ENCODE measurements at places on chromosomes 1 and 21.

- no peak for DNase-seq
Observed at GRCh38 chr1:9402256-9402616, 109.5 kb downstream of the SPSB1 start.

GRCh38 chr1:222243902-222244301 lies 304.0 kb downstream of the HHIPL2 start:
- no peak for DNase-seq

GRCh38 chr21:24823247-24823646 lies 784.0 kb downstream of the MRPL39 start:
- DNase-seq = no peak

- DNase-seq = peak; percentile 72
Observed at GRCh38 chr1:48469616-48470480, 2.2 kb downstream of the SPATA6 start.

DNA sequence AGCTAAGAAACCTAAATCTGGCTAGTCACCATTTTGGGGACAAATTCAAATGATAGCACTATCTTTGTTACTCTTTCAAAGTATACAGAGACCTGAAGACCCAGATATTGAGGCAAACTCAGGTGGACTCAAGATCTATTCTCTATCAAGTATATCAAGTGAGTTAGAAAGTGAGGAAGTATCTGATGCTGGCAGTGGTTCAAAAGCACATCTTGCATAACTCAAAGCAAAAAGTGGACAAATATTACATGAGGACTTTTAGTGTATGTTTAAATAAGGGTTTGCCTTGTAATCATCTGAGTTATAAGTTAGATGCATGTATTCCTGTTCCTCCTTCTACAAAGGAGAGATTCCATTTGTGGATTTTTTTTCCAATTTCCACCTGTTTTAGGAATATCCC lies 338.4 kb downstream of the DISC1 start:
- DNase-seq = no peak

DNA sequence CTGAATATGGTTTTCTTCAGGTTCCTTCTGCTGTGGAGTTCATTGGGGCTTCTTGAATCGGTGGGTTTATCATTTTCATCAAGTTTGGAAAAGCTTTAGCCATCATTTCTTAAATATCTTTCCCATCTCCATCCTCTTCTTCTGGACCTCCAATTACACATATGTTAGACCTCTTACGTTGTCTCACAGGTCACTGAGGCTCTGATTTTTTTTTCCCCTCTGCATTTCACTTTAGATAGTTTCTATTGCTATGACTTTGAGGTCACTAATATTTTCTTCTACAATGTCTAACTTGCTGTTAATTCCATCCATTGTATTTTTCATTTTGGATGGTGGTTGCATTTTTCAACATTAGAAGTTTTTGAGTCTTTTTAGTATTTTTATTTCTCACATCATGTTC lies 47.3 kb upstream of the CASZ1 start:
- DNase-seq = no peak

GRCh38 chr1:204544321-204544720 lies 28.1 kb downstream of the MDM4 start:
- no peak for DNase-seq

GRCh38 chr1:50774759-50775351 lies 185.2 kb downstream of the FAF1 start:
- DNase-seq = no peak

GRCh38 chr1:37272626-37273025 lies 201.8 kb upstream of the ZC3H12A start:
- no peak for DNase-seq

GRCh38 chr1:89761901-89762300 lies 58.9 kb upstream of the LRRC8D start:
- DNase-seq = no peak

DNA sequence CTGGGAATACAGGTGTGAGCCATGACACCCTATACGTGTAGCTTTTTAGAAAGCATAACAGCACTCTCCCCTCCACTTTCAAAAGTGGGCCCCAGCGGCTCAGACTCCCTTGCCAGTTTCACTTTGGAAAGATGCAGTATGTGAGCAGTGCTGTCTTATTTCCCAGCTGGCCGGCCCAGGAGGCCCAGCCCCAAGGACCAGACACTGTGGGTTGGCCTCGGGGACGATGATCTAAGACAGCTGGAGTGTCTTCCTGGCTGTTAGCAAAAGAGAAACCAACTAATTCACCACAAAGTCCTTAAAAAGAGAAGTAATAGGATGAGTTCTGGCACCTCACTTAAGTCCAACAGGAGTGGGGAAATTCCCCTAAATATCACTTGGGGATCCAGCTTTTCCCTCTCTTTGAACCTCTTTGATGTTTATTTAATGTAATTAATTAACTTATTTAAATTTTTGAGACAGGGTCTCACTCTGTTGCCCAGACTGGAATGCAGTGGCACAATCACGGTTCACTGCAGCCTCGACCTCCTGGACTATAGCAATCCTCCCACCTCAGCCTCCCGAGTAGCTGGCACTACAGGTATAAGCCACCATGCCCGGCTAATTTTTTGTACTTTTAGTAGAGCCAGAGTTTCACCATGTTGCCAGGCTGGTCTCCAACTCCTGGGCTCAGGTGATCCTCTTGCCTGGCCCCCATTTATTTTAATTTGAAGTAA lies 17.6 kb upstream of the CLIC4 start:
- peak; percentile 83 for DNase-seq

DNA sequence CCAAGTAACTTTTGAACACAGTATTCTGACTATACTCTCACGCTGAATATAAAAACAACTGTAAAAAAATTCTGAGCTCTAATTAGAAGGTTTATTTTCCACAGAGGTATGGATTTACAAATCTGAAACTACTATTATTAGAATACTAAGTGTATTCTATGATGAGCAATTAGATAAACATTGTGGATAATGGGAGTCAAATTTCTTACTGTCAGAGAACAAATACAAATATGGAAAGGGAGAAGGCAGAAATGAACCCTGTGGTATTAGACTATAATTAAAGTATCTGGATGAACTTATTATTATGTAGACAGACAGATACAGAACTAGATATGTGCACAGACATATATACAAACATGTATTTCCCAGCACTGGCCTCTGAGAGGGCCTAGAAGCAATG lies 22.6 kb downstream of the ALDH9A1 start:
- no peak for DNase-seq

- DNase-seq = no peak
Observed at GRCh38 chr1:20935717-20936116, 148.6 kb upstream of the HP1BP3 start.

DNA sequence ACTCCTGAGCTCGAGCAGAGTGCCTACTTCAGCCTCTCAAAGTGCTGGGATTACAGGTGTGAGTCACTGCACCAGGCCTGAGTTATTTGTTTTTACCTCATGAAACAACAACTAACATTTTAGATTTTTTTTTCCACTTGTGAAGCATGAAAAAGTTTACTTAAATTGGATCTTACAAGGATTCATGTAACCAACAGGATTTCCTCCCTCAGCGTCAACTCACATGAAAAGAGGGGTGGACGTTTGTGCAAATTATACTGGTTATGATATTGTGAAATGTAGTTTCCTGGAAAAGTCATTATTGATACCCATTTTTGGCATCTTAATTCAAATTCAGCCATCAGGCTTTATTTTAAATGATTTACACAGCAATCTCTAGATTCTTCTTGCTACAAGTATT lies 6.5 kb downstream of the CNST start:
- DNase-seq = no peak

DNA sequence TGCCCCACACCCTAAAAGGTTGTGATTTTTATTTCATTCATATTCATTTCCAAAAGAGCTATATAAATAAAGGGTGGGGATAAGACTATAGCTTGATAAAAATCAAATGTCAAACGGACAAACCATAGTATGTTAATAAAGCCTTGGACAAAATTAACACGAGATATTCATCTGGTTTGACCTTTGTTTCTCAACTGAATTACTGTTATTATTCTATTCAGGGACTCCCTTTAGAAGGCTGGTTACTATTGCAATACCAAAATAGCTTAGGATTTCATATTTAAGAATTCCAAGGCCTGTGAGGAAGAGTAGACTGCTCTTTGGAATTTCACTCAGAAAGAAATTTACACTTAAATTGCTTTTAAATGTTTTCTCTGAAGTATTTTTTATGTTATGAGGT lies 10.2 kb upstream of the PALMD start:
- DNase-seq = no peak

- no peak for DNase-seq
Observed at GRCh38 chr1:233598891-233599541, 14.9 kb upstream of the KCNK1 start.

DNA sequence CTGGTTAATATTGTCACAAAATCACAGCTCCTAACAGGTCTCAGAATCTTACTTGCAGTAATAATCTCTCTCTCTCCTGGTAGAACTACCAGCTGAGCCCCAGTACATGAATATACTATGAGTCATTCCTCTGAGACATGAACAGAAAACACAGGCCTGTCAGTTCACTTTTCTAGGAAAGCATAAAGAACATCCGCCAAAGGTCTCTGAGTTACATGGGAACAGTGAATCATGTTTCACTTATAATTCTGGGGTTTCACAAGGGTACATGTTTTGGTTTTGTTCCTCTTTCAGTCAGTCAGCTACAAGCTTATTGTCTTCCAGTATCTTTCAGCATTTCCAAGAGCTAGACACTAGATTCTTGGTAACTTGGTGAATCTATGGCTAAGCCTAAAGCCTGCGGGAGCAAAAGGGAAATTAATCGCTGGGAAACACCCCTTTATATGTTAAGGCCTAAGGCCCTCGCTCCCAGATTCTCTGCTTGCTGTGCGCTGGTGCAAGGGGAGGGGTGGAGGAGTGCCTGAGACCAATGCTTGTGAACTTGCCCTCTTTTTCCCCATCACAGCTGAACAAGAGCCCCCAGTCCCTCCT lies 31.7 kb downstream of the IFNGR2 start:
- no peak for DNase-seq

- DNase-seq = no peak
Observed at GRCh38 chr1:42056460-42056859, 96.8 kb upstream of the GUCA2B start.

DNA sequence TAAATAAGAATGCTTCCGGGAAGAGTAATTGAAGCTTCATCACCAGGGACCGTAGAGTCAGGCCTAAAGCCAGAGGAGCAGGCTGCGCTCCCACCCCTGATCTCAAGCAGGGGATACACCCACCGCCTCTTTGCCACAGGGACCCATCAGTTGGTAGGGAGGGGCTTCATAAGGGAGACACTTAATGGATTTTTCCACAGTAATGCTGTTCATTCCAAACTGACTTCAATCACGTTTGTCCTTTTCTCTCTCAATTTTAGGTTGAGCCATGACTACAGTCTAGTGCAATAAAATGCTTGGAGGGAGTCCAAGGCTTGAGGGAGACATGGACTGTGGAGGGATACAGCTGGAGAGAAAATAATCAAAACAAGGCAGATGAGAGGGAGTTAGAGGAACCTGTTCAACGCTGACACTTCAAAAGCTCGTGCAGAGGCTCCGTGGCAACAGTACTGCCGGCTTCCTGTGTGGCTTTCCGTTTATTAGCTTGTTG lies 111.5 kb downstream of the SEC16B start:
- no peak for DNase-seq

- DNase-seq = no peak
Observed at GRCh38 chr1:64502083-64502482, 32.2 kb downstream of the CACHD1 start.

GRCh38 chr21:35508139-35508888 lies 459.2 kb upstream of the RUNX1 start:
- DNase-seq = peak; percentile 74

GRCh38 chr1:29831500-29832117 lies 595.3 kb downstream of the PTPRU start:
- DNase-seq = no peak

DNA sequence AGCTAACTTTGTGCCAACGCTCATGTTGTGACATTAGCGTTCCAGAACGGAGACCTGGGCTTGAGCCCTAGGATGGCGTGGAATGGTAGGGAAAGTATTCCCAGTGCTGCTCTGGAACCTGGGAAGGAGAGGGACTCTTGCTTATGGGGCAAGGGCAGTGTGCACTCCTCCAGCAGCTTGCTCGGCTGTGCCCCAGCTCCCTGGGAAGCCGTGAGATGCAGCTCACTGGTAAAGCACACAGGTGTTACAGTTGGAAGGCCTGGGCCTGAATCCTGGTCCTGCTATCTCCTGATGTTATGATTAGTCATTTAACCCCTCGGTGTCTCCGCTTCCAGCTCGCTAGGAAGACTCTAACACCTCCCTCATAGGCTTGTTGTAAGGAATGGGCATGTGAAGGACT lies 42.4 kb upstream of the EPHA8 start:
- no peak for DNase-seq

DNA sequence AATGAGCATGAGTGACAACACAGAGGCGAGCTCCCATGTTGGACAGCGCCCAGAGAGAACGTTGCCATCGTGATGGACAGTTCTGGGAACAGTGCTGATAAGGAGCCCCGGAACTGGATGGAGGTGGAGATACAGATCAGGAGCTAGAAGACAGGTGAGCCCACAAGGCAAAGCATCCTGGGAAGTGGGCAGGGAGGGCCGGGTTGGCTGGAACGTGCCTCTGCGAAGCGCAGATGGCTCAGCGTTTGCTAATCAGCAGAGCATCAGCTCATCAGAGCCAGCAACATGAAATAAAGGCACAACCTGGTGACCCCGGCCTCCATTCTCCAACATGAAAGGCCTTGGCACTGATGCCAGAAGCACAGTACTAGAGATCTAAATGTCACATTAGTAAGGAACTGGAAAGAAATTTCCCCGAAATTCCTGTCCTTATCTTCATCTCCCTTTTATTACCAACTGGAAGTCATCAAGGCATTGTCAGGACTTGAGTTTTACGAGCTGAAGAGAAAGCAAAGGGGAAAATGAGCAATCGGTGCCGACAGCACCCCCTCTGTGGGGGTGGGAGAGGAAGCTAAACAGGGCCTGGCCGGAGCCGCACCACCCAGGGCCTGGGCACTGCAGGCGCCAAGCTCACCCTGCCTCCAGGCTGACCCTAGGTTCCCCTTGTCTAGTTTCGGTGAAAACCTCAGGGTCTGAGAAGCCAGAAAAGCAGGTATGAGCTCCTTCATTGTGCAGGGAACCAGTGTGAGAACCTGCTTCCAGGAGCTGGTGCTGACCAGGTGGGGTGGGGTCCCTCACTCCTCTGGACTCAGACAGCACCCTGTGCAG lies 19.9 kb downstream of the ABCA4 start:
- no peak for DNase-seq

DNA sequence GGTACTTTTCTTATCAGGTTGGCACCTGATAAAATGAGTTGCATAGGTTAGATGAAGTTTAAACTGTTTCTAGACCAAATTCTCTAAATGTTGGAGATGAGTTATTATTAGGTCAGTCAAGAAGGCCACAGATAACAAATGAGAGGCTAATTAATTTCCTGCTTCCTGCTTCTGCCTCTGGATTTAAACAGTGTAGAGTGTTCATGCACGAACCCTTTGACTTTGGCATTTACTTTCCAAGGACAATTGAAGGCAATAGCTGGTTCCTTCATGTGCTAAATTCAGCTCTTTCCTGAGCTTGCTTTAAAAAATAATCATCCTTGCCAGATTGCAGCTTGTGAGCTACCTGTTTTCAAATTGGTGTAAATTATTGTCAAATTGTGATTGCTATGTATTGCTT lies 80.6 kb downstream of the RASAL2 start:
- no peak for DNase-seq

Data from heart left ventricle (tissue), 16 donors.